ENCODE measurements at places on chromosomes 6 and 20. TPM values are rescaled to one million over a fixed set of nuclear protein-coding genes. Genes with fewer than 3 reads are reported as not detected.

DNA sequence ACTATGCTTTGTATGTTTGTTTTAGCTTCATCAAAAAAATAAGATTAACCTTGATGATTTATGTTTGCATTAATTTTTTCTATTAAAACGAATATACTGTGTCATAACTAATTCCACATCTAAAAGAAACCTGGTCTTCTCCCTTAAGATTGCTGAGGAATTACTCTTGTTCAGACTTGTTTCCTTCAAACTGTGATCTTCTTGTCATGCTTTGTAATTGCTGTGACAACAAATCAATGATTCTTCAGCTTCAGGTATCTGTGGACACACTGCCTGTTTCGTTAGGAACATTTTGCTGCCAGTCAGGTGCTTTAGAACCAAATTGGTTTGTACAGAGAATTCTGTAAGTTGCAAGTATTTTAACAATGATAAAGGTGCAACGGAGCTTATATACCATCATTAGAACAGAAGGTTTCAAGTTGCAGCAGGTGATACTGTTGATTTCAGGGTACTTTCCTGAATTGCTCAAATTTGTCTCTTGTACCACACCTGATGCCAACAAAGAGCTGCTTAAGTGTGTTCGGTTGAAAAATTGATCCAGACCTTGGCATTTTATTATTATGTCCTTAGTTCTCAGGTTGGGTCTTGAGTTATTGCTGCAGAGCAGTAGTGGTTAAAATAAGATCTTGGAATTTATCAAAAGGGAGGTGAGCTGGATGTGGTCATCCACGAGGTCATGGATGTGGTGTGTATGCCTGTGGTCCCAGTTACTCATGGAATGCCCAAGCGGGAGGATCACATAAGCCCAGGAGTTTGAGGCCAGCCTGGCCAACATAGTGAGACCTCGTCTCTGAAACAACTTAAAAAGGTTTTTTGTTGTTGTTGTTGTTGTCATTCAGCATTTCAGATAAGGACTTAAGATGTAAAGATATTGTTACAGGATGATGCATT lies 19.5 kb downstream of the SYTL3 start:
- no peak for DNase-seq

DNA sequence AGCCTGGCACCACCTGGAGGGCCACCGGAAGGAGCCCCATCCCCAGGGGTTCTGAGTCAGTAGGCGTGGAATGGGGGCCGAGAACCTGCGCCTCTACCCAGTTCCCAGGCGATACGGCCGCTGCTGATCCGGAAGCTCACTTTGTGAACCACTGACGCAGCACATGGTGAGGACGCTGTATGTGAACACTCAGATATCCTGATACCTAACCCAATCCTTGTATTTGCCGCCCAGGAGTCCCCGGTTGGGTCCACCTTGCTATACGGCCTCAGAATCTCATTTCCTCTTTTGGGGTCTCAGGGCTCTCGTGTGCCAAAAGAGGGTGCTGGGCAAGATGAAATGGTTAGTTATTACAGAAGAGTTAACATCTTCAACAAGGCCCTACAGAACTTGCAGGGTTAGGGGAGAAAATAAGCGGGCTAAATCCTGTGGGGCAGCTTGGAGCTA lies 604 bp upstream of the RAB5IF start:
- peak; percentile 48 for DNase-seq

- DNase-seq = no peak
Measured at GRCh38 chr20:6768228-6769140, 998 bp downstream of the BMP2 start.

DNA sequence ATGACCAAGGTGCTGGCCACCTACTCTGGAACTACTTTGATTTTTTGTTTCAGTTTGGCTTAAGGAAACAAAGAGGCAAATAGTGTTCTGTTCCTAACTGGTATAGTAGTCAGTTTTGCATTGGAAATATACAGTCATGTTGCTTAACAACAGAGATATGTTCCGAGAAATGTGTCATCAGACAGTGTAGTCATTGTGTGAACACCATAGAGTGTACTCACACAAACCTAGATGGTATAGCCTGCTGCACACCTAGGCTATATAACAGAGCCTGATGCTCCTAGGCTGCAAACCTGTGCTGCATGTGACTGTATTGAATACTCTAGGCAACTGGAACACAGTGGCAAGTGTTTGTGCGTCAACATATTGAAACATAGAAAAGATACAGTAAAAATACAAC lies 80.4 kb downstream of the ARID1B start:
- DNase-seq = no peak

GRCh38 chr20:2382833-2383232 lies 2.1 kb downstream of the TGM6 start:
- DNase-seq = no peak

DNA sequence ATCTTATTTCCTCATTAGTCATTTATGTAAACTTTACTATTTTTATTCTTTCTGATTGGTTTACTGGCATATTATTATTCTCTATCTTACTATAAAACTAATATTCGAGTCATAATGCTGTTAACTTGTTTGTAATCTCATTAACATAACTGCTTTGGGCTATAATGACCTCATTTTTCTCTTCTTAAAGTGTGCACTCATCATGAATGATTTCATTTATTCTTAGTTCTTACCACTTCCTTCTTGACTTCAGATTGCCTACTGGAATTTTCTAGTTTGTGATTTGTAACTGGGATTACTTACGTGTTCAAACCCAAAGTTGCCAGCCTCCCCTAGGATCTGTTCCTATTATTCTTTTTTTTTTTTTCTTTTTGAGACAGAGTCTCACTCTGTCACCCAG lies 91.8 kb upstream of the TNFAIP3 start:
- no peak for DNase-seq

GRCh38 chr6:25013246-25013645 lies 77.5 kb upstream of the RIPOR2 start:
- no peak for DNase-seq

- no peak for DNase-seq
Measured at GRCh38 chr20:51346686-51347485, 195.6 kb downstream of the NFATC2 start.

GRCh38 chr6:101195588-101195987 lies 197.9 kb upstream of the GRIK2 start:
- no peak for DNase-seq

GRCh38 chr6:113646701-113647100 lies 210.4 kb upstream of the MARCKS start:
- DNase-seq = no peak

TRIM26 gene
- total RNA-seq = 49.9 TPM

- DNase-seq = no peak
Measured at GRCh38 chr6:63923139-63923739, 287.6 kb downstream of the PHF3 start.

DNA sequence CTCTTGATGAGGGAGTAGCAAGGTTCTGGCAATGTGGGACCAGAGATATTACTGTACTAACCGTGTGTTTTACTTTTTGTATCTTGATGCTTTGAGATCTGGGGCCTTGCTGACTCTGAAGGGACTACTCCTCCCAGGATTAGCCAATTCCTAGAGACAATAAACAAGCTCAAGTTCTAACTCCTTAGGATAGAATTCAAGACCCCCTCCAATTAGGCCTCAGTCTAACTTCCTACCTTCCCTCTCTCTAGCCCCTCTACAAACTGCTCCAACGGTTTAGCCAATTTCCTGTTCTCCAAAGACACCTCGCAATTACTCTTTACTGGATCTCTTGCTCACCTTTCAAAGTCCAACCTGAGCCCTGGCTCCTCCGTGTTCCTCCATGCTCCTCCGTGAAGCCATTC lies 158.7 kb upstream of the JARID2 start:
- no peak for DNase-seq

GRCh38 chr20:37901654-37902503 lies 1.0 kb upstream of the VSTM2L start:
- no peak for DNase-seq

- DNase-seq = peak; percentile 16
Measured at GRCh38 chr20:61886721-61887595, 178.7 kb downstream of the TAF4 start.

- DNase-seq = no peak
Measured at GRCh38 chr20:54205450-54205849, 2.4 kb upstream of the PFDN4 start.

GRCh38 chr6:150290429-150290828 lies 78.4 kb upstream of the IYD start:
- no peak for DNase-seq

DNA sequence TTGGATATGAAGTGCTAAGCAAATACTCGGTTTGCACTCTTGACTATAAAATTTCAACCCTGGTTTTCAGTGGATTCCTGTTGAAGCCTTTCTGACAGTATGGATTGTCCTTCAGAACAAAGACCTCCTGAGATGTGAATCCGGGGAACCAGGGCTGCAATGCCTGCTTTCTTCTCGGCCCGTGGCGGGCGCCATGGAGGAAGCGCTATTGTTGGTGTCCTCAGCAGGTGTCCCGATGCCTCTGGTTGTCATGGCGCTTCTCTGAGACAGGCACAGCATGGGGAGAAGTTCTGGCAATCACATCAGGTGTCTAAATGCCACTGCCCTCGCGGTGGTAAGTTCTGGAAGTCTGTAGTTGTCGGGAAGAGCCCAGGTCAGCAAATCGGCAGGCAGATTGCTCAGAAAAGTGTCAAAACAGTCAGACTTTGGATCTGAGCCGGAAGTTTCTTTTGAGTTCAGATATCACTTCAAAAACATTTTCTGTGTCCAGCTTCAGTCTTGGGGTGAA lies 188.5 kb downstream of the CDH4 start:
- DNase-seq = no peak

GRCh38 chr6:12324748-12325147 lies 34.6 kb downstream of the EDN1 start:
- no peak for DNase-seq

- no peak for DNase-seq
Measured at GRCh38 chr6:25392372-25392771, 113.2 kb downstream of the CARMIL1 start.

DPPA5 gene
- total RNA-seq = not detected

DNA sequence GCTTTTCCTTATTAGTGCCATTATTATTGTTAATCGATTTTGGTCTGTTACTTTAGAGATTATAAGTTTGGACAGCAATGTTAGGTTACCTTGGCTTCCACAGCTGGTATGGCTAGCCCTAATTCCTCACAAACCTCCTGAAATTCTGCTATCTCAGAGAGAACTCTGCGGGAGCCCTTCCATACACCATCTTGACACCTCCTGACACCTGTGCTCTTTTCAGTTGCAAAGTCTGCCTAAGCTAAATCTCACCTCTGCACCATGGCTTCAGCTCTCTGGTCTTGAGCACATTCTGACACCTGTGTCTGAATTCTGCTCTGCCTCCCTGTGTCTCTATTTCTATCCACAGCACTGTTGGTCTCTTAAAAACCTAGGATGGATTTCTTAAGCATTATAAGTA lies 106.5 kb downstream of the DCDC2 start:
- DNase-seq = no peak

VSX1 gene
- total RNA-seq = not detected

- no peak for DNase-seq
Measured at GRCh38 chr6:83152913-83153312, 40.2 kb downstream of the PGM3 start.

DNA sequence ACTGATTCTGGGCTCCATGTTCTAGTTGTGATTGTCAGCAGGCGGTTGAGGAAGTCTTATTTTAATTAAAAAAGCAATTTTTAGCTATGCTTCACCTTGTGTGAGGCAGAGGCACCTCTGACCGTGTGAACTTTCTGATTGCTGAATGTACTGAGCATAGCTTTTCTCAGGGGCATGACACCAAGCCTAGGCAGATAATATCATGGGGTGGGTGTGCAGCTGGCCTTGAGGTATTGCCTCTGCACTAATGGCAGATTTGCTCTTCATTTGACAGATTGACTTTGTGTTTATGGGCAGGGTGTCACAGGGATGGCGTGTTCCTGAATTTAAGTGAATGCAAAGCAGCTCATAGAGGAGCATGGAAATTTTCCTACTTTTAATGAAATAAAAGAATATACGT lies 19.6 kb downstream of the CTNNBL1 start:
- no peak for DNase-seq

DNA sequence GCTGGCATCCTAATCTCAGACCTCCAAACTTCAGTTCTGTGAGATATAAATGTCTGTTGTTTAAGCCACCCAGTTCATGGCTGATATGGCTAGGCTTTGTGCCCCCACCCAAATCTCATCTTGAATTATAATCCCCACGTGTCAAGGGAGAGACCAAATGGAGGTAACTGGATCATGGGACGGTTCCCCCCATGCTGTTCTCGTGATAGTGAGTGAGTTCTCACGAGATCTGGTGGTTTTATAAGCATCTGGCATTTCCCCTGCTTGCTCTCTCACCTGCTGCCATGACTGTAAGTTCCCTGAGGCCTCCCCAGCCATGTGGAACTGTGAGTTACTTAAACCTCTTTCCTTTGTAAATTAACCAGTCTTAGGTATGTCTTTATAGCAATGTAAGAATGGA lies 56.7 kb downstream of the KIAA0319 start:
- no peak for DNase-seq

- no peak for DNase-seq
Measured at GRCh38 chr6:131041814-131042213, 21.2 kb downstream of the EPB41L2 start.

DNA sequence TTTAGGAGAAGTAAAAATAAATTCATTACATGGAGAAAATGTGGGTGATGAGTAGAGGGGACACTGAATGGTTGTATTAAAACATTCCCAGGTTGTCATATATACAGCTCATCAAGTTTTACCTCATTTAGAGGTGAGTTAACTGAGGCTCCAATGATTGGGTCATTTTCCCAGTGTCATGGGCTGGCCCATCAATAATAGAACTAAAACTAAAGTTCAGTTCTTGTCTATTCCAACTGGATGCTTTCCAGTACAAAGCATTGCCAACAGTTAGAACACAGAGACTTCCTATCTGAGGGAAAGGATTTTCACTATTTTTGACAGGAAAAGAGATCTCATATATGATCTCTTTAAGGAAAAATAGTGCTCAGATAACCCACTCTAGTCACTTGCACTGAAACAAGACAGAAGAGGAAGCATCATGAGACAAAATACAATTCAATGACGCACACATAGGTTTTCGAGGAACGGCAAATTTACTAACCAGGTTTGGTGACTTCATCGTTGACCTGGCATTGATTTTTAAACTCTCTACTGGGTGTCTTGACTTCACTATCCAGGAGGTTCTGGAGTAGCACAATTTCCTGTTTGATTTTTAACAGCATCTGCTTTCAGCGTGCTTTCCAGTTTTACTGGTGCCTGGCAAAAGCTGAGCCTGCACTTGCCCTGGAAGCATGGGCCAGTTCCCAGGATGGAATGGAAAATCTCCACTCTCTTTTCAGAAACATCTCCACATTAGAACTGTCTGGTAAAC lies 195.5 kb upstream of the FBXL4 start:
- DNase-seq = no peak

DNA sequence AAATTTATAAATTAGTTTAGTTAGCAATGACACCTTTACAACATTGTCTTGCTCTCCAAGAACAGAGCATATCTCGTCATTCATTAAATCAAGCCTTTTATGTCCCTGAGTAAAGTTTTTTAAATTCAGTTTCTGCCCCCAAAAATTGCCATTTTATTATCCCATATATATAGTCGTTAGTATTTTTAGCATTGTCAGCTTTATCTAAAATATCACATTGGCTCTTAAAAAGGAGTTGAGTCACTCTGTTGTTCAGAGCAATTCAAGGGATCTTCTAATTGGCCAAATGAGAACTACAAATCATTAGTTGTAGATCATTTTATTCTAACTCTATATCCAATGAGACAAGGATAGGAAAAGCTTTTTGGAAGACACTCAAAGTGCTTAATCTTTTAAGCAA lies 127.1 kb downstream of the COL9A1 start:
- no peak for DNase-seq

Data from activated T-helper 2 cell treated with anti-CD3 and anti-CD28 coated beads, Interferon-gamma antibody, Interleukin-2, Interleukin-4, amounts not matched to agents 10 μg/mL and 5 μg/mL and 100 μg/mL, durations not matched to agents 14 hours and 24 hours and 36 hours (primary cell).